Activated T-cell treated with anti-CD3 and anti-CD28 coated beads for 4 hours (primary cell): ENCODE measurements at places on chromosomes 1 and 21.
A peak's percentile ranks its signal among the peaks of the same experiment; 100 is the strongest.

DNA sequence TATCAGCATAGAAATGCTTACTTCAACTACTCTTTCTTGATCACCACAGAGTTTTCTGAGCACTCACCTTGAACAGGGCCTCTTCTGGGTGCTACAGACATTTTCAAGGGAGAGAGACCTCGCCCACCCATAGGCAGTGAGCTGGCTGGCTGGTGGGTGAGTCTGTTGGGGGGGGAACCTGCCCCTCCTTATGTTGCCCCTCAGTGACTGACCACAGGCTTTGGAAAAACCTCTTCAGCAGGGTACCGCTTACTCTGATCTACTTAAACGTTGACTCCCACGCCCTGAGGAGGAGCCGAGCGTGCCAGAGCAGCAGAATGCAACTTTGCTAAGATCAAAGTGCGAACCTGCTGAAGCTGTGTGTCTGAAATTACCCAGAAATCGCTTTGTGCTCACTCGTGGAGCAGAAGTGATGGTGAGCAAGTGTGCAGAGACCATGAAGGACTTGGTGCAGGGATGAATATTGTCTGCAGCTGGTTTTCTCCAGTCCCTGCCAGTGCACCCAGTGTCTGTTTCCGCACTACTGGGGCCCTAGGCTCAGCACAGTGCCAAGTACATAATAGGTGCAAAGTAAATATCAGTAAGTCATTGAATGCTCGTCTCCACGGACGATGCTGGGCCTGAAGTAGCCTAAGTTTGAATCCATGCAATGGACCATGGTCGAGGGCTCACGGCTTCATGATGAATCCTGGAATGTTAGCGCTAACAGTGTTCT lies 158.7 kb upstream of the IRF2BP2 start:
- peak; percentile 60 for DNase-seq

DNA sequence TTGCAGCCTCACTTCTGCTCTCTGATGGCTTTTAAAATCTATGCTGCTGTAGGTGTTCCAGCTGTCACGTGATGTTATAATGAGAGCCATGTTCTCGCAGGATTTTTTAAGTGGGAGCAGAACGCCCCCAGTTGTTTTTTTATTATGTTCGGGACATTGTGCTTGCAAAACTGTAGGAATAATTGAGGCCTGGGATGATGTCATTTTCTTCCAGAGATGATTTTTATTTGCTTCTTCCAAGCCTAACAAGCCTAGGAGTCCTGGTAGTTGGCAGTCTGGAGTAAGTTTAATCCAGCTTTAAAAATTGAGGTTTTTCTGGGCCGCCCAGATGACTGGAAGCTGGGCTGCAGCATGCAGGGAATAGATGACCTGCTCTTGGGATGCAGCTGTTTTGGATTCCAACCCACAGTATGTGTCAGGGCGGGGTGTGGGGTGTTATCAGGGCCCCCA lies 34.6 kb upstream of the CHIT1 start:
- no peak for DNase-seq

GRCh38 chr1:112618721-112619517 lies at the start of gene ST7L:
Gene ST7L, minus strand, starts transcription at chr1:112619141. Its CDS starts 28 bp downstream, at chr1:112619113.
- DNase-seq, result peak; percentile 38

DNA sequence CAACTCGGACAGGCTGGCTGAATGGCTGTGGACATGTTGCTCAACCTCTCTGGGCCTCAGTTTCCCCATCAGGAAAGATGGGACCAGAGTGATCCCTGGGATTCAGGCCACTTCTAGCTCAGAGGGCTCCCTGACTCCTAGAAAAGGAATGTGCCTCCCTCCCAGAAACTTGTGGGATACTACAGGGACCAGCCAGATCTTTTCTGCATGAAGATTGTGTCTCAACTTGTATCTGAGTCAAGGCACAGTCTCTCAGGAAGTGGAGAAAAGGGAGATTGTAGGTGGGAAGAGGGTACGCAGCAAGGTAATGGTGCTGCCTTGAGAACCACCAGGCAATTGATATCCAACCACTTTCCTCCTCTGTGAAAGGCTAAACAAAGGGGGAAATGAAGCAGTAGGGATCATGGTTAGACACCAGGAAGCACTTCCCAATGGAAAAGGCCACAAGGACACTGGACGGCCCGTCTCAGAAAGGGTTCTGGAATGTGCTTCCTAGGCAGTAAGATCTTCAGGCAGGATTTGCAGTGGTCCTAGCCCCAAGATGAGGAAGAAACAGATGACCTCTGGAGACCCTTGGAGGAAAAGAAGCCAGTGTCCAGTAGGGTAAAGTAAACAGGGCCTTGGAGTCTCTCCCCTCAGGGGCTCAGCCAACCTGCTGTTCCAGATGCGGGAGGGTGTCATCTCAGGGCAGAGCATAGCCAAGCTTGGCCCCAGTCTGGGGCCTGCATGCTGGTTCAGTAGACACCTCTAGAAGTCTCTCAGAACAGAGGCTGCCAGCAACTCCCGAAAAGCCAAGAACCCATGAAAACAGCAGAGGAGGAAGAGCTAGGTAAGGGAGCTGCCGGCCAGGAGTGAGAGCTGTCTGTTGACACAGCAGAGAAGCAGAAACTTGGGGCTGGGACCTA lies 16.8 kb downstream of the IFFO2 start:
- no peak for DNase-seq

DNA sequence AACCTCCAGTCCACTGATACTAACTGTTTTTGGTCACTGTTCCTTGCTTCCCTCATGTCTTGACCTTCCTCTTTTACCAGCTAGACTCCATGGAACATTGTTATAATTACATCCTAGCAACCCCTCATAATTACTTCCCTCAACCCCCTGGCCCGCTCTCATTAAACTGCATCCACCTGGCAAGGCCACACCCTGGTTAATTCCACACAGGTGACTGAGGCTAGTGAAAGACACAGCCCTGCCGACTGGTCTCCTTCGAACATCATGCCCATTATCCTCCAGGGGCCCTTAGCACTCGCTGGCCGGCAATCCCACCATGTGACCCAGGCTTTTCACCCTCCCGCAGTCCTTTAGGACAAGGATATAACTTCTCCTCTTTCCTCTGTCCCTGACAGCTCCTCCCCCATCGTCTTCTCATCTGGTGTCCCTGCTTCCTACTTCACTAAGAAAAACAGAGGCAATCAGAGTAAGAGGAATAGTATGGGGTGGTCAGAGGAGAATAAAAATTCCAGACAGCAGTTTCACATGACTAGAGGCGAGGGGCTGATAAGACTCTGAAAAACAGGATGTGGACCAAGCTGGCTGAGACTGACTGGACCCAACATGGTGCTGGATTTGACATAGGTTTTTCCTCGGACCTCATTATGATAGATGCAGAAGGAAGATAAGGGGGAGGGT lies 8.8 kb upstream of the TENT5B start:
- no peak for DNase-seq

GRCh38 chr1:203504400-203505250 lies 10.7 kb downstream of the OPTC start:
- peak; percentile 77 for DNase-seq

DNA sequence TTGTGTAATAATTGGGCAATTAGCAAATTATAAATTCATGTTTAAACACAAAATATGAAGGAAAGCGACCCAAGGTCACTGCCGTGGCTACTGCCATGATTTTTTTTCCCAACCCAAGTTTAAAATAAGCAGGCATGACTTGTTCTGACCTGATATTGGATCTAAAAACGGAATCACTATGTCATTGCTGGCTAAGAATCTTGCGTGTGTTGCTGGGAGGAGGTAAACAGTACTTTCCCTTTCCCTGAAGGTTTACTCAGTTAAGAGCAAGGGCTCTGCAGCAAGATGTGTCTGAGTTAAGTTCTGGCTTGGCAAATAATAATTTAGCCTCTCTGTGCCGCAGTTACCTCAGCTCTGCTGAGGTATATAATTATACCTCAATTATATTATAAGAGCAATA lies 125.7 kb upstream of the L1TD1 start:
- DNase-seq, result no peak

GRCh38 chr1:190192627-190193026 lies 285.0 kb downstream of the BRINP3 start:
- no peak for DNase-seq

GRCh38 chr1:225762002-225762441 lies 15.6 kb upstream of the SRP9 start:
- DNase-seq, result no peak

- DNase-seq, result no peak
Observed at GRCh38 chr1:36843906-36844610, 190.3 kb downstream of the GRIK3 start.
